ENCODE measurements at places on chromosomes 16 and 17.

- no peak for DNase-seq
Measured at GRCh38 chr17:70644096-70644495, 474.8 kb downstream of the KCNJ2 start.

DNA sequence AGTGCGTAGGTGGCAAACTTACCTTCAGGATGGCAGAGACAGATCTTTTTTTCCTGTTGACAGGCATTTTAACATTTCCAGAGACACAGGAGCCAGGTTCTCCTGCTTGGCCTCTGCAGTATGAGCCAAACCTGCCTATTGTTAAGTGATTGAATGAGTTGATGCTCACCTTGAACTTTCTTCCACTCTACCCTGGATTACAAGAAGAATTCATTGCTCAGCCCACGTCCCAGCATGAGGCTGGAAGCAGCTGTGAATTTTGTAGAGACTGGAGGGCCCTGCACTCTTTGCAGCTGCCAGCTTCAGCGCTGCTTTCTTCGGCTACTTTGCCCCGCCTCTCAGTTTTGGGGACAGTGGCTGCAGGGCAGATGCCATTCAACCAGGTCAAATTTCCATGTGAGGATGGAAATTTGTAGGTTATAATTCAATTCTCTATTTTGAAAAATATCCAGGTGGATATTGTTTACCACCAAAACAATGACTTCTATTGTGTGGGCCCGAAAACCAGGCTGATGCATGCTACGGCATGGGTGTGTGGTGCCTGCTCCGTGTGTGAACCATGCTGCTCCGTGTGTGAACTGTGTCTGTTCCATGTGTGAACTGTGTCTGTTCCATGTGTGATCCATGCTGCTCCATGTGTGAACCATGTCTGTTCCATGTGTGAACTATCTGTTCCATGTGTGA, 75.2 kb upstream of the METTL9 start:
- DNase-seq: no peak

DNA sequence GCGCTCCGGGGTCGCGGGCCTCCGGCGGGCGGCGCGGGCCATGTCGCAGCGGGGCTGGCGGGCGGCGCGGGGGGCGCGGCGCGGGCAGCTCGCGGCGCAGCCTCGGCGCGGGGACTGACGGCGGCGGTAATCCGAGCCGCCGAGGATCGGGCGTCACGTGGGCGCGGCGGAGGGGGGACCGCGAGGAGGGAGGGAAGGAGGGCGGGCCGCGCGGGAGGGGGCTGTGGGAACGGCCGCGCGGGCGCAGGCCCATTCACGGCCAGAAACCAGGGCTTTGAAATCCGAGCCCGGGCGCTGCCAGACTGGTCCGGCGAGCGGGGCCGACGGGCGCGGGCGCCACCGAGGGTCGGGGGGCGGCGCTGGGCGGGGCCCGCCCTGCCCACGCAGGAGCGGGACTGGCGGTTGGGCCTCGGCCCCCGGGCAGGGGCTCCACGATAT, at the start of gene MTSS2:
Gene MTSS2, minus strand, starts transcription at position 116 of the 438 bp plus-strand sequence. CDS start 262 bp downstream, outside the sequence.
- peak; percentile 41 for DNase-seq

DNA sequence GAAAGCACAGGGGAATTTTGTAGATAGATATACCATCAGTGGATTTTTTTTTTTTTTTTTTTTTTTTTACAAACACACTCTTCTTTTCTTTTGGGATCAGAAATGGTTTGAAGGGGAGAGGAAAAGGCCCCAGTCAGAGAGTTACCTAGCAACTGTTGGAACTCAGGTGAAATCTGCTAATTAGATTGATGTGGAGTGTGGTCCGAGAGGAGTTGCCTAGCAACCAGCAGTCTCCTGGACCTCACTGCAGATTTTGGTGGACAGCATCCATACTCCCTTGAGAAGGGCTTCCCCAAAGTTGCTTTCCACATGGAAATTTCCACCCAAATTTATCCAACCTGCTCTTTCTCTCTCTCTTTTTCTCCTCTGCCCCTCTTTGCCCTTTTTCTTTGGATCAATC, 165.4 kb downstream of the UTP18 start:
- no peak for DNase-seq

DNA sequence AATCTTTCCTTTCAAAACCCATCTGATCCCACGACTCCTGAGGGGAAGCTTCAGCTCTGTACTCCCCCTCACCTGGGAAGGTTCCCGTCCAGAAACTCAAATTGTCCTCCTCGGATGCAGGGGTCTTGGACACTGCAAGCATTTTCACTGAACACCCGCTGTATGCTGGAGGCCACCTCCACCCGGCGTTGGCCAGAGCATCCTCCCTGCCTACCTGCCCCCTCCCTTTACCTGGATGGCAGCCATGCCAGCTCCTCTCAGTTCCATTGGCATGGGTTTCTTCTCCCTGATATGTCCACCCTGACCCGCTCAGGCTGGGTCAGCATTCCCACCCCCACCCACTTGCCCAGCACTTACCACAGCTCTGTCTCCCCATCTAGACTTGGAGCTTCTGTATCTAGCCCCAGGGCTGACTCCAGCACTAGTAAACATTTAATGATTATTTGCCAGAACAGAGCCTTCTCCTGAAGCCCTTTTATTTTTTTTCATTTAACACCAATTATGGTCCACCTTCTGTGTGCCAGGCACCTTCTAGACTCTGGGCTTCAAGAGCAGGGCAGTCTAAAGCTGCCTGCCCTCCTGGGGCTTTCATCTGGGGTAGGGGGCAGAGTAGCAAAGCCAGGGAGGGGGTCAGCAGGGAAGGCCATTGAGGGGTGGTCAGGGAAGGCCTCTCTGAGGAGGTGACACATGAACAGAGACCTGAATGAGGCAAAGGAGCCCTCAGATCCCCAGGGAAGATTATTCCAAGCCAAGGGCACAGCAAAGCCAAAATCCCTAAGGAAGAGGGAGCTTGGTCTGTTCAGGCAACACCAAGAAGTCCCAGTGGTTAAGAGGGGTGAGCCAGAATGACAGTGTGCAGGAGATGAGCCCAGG, 8.9 kb upstream of the KRT19 start:
- no peak for DNase-seq

GRCh38 chr16:67190448-67191399, 788 bp upstream of the EXOC3L1 start:
- no peak for DNase-seq

- no peak for DNase-seq
Measured at GRCh38 chr16:12801511-12802042, 2.1 kb downstream of the CPPED1 start.

- DNase-seq: no peak
Measured at GRCh38 chr16:12319428-12320035, 343.0 kb downstream of the SNX29 start.

GRCh38 chr16:79954921-79955705, 354.6 kb upstream of the MAF start:
- no peak for DNase-seq

- DNase-seq: no peak
Measured at GRCh38 chr16:83301971-83302370, 505.8 kb upstream of the HSBP1 start.

- DNase-seq: no peak
Measured at GRCh38 chr16:19085679-19086200, 18.3 kb downstream of the COQ7 start.

- DNase-seq: no peak
Measured at GRCh38 chr16:11306381-11306780, 25.3 kb upstream of the PRM1 start.

DNA sequence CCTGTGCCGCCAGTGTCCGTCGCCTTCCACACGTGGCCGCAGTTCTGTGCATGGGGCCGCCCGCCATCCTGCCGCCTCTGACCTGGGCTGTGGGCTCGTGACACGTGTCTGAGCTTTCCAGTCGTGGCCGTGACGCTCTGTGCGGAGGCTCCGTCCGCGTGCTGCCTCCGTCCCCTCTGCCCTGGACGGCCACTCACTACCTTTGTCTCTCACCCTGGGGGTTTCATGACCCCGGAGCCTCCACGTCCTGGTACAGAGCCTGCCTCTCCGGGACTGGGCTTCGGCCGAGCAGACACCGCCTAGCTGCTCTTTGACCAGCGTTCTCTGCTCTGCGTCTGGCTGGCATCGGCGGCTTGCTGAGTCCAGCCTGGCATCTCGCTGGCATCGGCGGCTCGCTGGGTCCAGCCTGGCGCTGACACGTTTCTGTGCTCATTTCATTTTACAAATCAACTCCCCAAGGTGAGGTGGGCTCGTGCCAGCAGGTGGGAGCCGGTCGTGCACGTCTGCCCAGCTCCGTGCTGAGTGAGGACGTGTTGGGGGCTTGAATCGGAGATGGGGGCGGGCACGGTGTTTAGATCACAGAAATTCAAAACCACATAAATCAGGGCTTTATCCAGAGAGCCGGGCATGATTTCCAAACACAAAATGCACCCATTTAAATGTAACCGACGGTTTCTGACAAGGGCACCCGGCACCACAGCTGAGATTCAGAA, 44.3 kb upstream of the GNG13 start:
- DNase-seq: no peak

- DNase-seq: no peak
Measured at GRCh38 chr16:30882429-30883310, 11.2 kb downstream of the BCL7C start.

DNA sequence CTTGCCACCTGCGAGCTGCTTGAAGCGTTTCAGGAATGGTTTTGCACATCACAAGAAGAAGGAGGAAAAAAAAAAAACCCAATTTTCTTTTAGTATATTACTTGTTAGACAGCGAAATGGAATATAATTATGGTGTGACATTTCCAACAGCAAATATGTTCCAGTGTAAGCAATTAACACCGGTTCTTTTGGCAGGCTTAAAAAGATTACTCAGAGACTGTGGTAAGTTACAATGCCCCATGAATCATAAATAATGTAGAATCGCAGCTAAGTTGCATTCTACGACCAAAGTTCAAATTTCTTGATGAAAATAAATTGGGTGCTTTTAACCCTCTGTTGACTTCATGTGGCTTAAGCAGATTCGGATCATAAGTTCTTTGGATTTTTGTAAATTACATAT, 245.2 kb downstream of the XYLT1 start:
- no peak for DNase-seq

DNA sequence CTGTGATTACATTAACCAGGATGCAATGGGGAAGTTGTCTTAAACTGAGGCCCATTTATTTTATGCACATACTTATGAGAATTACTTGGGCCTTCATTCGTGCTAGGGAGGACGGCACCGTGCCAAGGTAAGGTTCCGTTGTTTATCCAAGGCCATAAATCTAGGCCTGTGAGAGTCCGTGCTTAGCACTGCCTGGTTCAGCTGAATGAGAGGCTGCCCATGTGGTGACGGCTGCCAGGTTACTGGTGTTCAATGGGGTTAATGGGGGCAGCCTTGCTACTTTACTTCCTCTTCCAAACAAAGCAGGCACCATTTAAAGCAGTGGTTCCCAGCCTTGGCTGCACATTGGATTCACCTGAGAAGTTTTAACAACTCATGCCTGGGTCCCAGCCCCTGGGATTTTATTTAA, 135.1 kb upstream of the NOL11 start:
- no peak for DNase-seq

DNA sequence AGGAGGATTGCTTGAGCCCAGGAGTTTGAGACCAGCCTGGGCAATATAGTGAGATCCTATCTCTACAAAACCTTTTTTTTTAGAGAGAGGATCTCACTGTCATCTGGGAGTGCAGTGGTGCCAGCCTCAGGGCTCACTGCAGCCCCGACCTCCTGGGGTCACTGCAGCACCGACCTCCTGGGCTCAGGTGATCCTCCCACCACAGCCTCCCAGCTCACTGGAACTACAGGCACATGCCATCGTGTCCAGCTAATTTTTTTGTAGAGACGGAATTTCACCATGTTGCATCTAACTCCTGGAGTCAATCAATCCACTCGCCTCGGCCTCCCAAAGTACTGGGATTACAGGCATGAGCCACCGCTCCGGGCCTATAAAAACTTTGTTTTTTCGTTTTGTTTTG, 15.4 kb downstream of the MAPK8IP3 start:
- no peak for DNase-seq

DNA sequence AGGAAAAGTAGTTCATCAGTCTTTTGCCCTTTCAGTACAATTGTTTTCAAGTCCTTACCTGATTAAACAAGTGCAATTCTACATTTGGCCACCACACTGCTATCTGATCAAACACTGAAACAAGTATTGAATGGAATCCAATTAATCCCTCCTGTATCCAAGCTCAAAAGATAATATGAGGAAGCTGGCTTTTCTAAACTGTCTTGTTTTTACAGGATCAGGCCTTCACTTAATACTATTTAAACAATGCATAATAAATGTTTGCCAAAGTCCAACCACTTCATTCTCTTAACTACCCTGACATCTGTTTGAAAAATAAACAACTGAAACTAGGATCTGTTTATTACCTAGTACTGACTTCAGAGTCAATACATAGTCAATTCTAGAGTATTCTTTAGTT, 131.6 kb downstream of the MRTFB start:
- no peak for DNase-seq

DNA sequence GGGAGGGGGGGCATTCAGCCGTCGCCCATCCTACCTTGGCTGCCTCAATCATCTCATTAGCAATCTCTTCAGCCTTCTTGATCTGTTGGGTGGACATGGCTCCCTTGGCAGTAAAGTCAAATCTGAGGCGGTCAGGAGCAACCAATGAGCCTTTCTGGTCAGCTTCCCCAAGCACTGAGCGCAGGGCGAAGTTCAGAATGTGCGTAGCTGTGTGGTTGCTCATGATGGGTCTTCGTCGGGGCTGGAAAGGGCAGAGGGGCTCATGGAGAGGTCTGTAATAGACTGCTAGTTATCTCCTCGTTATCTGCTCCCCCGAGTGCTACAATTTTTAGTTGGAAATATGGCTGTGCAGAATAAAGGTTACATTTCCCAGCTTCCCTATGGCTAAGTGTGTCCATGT, 7.2 kb upstream of the EXOSC6 start:
- DNase-seq: no peak

DNA sequence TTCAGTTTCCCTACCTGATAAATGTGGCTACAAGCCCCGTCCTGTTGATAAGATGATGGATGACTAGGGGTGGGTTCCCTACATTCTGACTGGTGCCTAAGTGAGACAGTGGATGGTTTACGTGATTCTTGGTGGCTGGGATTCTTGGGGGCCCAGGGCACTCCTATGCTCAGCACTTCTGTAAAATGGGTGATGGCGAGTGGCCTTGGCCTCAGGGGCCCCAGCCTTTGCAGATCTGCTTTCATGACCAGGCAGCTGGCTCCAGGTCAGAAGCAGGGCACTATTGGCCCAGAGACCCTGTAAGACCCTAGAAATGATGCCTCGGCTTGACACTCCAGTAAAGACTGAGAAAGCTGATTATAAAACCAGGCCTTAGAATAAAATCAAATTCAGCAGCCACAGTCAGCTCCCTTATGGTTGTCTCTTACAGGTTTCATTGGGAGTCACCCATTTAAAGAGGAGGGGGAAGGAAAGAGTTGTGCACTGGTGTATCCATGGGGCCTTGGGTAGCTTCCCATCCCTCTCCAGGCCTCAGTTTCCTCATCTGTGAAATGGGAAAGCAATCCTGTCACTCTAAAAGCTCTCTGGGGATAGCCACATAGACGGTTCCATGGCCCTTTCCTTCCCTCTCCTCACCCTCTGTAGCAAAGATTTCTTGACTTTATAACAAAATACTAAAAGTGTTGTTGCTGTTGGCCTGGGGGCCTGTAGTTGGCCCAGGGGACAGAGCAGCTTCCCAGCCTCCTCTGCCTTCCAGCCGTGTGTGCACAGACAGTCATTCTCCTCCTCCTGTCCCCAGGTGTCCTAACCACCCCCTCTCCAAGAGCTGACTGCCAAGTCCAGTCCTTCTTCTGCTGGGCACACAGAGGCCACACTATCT, 1.2 kb downstream of the SNX20 start:
- no peak for DNase-seq
